ENCODE measurements at places on chromosomes 7 and 10. TPM values are rescaled to one million over a fixed set of nuclear protein-coding genes. Genes with fewer than 3 reads are reported as not detected.

DNA sequence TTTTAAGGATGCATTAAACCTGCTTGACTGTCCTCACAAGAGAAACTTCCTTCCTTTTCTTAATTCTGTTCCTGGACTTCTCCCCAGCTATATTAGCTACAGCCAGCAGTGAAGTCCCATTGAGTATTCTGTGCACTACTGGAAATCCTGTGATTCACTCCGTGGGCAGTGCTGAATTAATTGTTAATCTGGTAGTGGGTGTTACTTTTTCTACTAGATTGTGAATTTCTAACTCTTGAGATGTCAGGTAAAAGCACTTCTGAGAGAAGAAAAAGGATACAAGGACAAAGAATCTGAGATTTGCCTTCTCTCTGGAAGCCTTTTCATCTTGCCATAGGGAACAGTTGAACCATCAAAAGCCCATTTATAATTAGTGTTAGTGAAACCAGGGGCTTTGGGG is 33.9 kb downstream of the CYCS start:
- no peaks in the 10 kb centered on the region for H3K4me1 ChIP-seq
- H3K27me3 ChIP-seq: no peaks in the 10 kb centered on the region
- no peaks in the 10 kb centered on the region for H3K36me3 ChIP-seq
- no peak overlapping the region for H3K4me3 ChIP-seq

DNA sequence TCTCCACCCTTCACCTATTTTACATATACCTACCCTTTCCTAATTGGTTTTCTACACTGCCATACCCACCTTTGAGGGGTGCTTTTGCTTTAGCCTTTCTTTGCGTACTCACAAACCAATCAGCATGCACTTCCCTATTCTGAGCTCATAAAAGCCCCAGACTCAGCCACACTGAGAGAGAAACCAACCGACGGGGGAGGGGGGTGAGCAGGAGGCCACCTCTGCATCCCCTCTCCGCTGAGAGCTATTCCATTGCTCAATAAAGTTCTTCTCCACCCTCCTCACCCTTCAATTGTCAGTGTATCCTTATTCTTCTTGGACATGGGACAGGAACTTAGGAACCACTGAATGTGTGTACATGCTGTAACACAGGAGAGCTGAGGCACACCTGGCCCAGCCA is 9.0 kb upstream of the FKBP9 start:
- no peaks in the 10 kb centered on the region for H3K36me3 ChIP-seq
- no peaks in the 10 kb centered on the region for H3K27me3 ChIP-seq
- H3K27ac ChIP-seq: no peak overlapping the region
- DNase-seq: no peak
- H3K4me3 ChIP-seq: no peak overlapping the region
- H3K4me1 ChIP-seq: no peaks in the 10 kb centered on the region

DNA sequence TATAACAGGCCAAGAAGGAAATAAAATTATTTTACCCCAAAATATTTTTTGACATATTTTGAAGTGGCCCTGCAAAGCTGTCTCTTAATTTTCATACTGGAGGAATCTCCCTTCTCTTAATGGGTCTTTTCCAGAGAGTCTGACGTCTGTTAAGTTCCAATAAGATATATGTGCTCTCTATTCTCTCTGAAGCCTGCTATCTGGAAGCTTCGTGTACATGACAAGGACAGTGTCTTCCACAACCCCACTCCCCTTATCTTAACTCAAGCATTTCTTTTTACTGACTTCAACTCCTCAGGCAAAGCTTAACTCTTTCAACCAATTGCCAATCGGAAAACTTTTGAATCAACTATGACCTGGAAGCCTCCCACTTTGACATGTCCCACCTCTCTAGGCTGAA is 29.2 kb upstream of the IL15RA start:
- DNase-seq: no peak
- no peaks in the 10 kb centered on the region for H3K36me3 ChIP-seq
- no peak overlapping the region for H3K27ac ChIP-seq
- no peak overlapping the region for H3K4me3 ChIP-seq
- no peaks in the 10 kb centered on the region for H3K4me1 ChIP-seq

DNA sequence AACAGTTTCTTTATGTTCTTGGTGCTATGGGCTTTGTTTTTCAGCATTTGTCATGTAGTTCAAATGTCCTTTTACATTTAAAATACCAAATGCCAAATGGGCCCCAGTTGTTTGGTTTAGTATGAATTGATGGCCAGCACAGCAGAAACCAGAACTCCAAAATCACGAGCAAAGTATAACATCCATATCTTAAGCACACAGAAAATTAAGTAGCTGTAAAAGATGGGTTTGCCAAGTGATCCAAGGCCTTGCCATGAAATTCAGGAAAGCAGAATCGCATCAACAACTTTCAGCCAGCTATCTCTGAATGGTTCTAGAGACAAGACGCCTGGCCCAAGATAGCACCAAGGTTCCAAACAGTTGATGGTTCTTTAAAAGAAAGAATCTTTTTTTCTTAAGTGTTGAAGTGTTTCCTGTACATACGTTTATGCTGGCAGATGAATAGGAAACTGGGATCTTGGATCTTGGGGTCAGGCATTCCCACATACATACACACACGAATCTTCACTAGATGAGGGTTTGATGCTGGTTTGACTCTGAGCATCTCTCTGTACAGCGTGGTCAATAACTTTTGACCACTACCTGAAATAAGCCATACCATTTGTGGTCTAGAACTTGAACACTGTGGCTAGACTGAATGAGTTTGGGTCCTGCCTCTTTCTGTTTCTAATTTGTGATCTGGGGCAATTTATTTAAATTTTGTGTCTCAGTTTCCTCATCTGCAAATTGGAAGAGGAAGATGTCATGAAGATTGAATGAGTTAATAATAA is 711.8 kb downstream of the KCNMA1 start:
- no peaks in the 10 kb centered on the region for H3K27me3 ChIP-seq
- H3K4me1 ChIP-seq: no peaks in the 10 kb centered on the region
- H3K4me3 ChIP-seq: no peak overlapping the region
- DNase-seq: no peak
- no peak overlapping the region for H3K27ac ChIP-seq

DNA sequence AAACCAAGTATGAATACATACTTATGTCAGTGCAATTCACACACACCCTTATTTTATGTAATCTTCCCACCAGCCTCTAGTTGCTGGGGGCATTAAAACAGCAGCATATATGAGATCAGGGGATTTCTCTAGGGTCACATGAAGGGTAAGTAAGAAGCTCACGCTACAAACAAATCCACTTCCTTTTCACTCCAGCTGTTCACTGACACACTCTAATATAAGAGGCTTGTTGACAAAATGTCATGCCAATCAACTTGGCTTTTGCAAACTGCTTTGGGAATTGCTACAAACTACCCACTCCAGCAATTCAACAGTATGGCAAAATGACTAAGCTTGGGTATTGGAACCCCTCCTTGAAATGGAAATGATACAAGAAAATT is 10.3 kb downstream of the FAM3C start:
- no peak for DNase-seq
- peaks cover 47% of the 10 kb centered on the region for H3K4me1 ChIP-seq
- no peaks in the 10 kb centered on the region for H3K36me3 ChIP-seq
- H3K27ac ChIP-seq: no peak overlapping the region
- no peak overlapping the region for H3K4me3 ChIP-seq

Gene FRMPD2
- total RNA-seq: 1.1 TPM

All from thyroid gland (tissue), 4 donors.